Activated CD4-positive, alpha-beta memory T cell treated with anti-CD3 and anti-CD28 coated beads, Interleukin-2, amount 10 ng/mL, durations not matched to agents 7 days and 5 days (primary cell): ENCODE measurements at places on chromosomes 5 and 9. TPM values are rescaled to one million over a fixed set of nuclear protein-coding genes. Genes with fewer than 3 reads are reported as not detected.

WDR38 gene
- total RNA-seq: not detected

OLFML2A gene
- not detected for total RNA-seq

MYOT gene
- not detected for total RNA-seq

SLC22A4 gene
- 0.28 TPM for total RNA-seq

EXD3 gene
- total RNA-seq: 17.9 TPM

CCL27 gene
- not detected for total RNA-seq
